ENCODE measurements at places on chromosomes 16 and 17.

DNA sequence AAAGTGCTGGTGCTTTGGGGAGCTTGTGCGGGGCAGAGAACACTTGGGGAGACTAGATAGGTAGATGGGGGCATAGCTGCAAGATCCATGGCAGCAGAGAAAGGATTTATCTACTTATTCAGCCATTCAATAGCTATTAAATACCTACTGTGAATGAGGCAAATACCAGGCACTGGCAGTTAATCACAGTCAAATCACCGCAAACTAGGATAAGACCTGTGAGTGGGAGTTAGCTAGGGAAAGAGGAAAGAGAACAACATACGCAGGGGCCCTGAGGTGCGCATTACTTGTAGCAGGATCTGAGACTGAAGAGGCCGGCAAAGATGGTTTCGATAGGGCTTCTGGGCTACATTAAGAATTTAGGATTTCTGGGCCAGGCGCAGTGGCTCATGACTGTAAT lies 3.8 kb upstream of the ALKBH5 start:
- no peak for DNase-seq

DNA sequence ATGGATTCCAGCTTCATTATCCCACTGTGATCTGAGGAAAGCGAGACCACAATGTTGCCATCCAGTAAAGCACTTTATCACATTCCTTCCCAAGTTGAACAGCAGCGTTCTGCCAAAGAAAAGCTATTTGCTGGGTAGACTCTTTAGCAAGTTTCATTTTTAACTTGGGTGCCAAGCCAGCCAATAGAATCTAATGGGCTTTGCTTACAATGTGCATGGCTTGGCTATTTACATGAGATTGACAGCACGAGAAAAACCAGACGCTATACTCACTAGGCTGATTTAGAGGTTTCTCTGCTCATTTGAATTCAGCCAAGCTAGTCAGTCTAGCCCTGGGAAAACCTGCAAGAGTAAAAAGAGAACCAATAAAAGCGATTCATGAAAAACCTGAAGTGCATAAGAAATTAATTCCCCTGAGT lies 108.9 kb downstream of the CDH13 start:
- DNase-seq = no peak

DNA sequence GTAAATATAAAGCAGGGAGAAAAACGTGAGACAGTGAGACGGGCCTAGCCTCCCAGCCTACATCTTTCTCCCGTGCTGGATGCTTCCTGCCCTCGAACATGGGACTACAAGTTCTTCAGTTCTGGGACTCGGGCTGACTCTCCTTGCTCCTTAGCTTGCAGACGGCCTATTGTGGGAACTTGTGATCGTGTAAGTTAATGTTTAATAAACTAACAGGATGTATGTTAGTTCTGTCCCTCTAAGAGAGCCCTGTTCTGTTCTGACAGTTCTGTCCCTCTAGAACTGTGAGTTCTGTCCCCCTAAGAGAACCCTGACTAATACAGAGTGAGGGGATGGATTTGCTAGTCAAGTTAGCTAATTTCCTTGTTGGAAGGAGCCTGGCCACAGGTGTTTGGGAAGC lies 16.7 kb upstream of the MYH10 start:
- DNase-seq = no peak

DNA sequence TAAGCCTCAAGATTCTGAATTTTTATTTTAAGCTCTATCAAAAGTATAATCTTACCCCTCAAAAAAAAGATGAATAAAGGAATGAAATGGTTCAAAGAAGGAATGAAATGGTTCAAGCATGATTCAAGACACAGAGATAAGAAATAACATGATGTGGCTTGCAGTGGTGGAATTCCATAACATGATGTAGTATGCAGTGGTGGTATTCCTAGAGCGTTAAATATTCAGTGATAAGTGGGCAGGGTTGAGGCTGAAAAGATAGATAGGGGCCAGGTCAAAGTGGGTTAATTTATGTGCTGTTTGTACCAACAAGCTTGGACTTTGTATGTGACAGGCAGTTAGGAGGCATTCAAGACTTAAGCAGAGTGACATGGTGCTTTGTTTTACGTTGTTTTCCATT lies 29.6 kb downstream of the TNRC6A start:
- no peak for DNase-seq

- no peak for DNase-seq
Observed at GRCh38 chr16:23395732-23396131, 57.3 kb downstream of the COG7 start.

GRCh38 chr16:66058172-66058691 lies 308.3 kb upstream of the CDH5 start:
- no peak for DNase-seq

GRCh38 chr16:57530104-57530521 lies 6.3 kb downstream of the CCDC102A start:
- peak; percentile 83 for DNase-seq

GRCh38 chr16:17293813-17294558 lies 176.8 kb downstream of the XYLT1 start:
- DNase-seq = no peak

Measured in immature natural killer cell (primary cell).